Stimulated activated CD4-positive, alpha-beta T cell treated with anti-CD3 and anti-CD28 coated beads, Interleukin-15, amount 100 ng/mL, for 1 hour (primary cell): ENCODE measurements at places on chromosomes 4 and X.

- DNase-seq = no peak
Observed at GRCh38 chr4:109945056-109945455, 32.4 kb downstream of the EGF start.

DNA sequence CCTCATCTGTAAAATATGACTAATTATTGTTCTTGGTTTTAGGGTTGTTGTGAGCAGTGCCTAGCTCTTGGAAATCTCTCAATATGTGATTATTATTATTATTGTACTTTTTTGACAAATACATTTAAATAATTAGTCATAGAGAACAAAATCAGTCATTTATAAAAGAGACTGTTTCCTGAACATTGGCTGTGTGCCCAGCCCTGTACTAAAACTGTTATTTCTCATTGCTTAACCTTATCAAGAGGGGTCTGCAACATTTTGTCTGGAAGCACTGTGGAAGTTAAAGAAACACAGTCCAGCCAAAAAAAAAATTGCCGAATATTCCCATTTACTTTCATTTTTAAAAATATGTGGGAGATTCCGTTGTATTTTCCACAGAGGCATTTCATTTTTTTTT, 989.2 kb upstream of the SLIT2 start:
- DNase-seq = no peak

GRCh38 chr4:3520276-3520675, 11.9 kb downstream of the LRPAP1 start:
- no peak for DNase-seq

DNA sequence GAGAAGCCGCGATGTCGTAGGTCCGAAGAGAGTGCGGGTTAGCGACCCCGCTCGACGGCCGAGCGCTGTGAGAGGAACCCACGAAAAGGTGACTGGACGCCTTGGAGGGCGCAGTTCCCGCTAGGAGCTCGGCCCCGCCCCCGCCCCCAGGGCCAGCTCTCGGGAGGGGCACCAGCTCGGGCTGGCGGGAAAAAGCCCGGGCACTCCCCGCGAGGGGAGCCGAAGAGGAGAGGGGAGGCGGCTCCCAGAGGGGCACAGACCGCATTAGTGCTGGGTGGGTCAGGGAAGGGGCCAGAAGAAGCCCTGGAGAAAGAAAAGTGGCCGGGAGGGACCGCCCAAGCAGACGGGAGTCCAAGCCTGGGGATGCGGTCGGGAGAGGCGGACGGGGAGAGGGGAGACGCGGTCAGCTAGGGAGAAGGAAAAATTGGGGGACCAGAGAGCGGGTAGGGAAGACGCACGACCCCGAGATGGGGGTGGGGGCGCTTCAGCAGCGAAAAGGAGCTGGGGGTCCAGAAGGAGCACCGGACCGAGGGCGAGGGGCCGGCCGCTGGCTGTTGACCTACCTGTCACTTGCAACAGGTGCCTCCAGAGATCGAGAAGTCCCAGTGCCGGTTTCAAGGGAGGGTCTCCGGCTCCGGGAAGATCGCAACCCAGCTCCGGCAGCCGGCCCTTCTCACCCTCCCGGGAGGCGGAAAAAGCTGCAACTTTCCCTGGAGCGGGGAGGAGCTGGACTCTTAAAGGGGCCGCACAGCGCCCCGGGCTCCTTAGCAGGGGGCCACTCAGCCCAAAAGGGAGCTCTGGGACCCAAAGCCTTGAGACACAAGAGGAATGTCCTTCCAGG, at the start of gene SYTL4:
TSS of gene SYTL4 (minus strand) at position 681 of the 841 bp plus-strand sequence. CDS start 30,084 bp downstream, outside the sequence.
- DNase-seq = no peak

- no peak for DNase-seq
Observed at GRCh38 chr4:154120690-154121345, 331.9 kb upstream of the SFRP2 start.

- DNase-seq = no peak
Observed at GRCh38 chrX:108362026-108362425, 76.2 kb downstream of the COL4A6 start.

- no peak for DNase-seq
Observed at GRCh38 chr4:118318931-118319330, 33.9 kb downstream of the PRSS12 start.

DNA sequence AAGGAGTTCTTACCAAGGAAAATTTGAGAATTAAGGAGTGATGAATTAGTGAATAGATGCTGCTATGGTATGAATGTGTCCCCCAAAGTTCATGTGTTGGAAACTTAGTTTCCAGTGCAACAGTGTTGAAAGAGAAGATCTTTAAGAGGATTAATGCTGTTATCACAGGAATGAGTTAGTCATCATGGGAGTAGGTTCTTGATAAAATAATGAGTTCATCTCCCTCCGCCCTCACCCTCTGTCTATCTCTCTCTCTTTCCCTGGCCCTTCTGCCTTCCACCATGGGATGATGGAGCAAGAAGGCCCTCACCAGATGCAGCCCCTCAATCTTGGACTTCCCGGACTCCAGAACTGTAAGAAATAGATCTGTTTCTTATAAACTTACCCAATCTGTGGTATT, 38.3 kb upstream of the KLHL8 start:
- no peak for DNase-seq

DNA sequence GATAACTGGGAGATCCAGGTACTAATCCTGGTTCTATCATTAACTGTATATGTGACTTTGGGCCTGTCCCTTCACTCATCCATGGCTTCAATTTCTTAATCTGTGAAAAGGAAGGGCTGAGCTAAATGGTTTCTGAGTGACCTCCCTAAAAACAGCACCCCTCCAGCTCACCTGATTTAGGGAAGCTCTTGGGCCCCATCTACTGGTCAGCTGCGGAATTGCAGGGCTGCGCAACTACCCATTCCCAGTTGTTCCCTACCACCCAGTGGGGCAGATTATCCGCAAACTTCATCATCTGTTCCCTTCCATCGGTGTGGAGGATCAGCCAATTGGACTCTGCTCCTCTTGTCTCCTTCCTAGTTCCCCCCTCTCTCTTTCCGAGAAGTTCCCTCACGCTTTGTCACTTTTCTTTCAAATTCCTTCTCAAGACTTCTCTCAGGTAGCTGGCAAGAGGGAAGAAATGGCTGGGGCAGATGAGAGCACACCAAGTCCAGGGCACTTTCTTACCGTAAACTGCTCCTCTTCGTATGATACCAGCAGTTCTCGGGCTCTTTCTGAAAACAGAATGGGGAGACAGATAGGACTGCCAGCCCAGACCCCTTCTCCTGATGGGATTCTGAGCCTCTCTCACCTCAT, 5.8 kb downstream of the LAS1L start:
- peak; percentile 3 for DNase-seq

- DNase-seq = no peak
Observed at GRCh38 chrX:43805579-43805978, 76.7 kb downstream of the MAOB start.

- DNase-seq = no peak
Observed at GRCh38 chr4:122900314-122900713, 22.1 kb downstream of the NUDT6 start.

DNA sequence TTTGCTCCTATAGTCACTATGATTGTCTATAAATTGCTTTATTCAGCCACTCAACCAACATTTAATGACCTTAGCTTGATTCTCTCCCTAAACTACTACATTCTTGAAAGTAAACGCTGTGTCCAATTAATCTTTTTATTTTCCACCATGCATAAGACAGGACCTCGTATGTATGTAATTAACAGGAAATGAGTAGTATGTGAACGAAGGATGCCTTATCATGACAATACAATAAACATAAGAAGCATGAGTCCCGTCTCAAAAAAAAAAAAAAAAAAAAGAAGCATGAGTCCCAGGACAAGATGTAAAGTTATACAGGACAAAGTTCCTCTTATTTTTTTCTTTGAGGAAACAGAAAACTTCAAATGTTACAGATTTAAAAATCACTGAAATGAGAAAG, 92.5 kb downstream of the PPP3CA start:
- no peak for DNase-seq

GRCh38 chrX:17500145-17500579, 125.2 kb downstream of the NHS start:
- no peak for DNase-seq

GRCh38 chrX:112083624-112084326, 1.2 kb upstream of the TRPC5 start:
- no peak for DNase-seq

GRCh38 chrX:19866626-19867410, 20.6 kb downstream of the SH3KBP1 start:
- no peak for DNase-seq

GRCh38 chr4:41430792-41431191, 107.2 kb upstream of the LIMCH1 start:
- no peak for DNase-seq
